ENCODE measurements at places on chromosomes 4 and X.

DNA sequence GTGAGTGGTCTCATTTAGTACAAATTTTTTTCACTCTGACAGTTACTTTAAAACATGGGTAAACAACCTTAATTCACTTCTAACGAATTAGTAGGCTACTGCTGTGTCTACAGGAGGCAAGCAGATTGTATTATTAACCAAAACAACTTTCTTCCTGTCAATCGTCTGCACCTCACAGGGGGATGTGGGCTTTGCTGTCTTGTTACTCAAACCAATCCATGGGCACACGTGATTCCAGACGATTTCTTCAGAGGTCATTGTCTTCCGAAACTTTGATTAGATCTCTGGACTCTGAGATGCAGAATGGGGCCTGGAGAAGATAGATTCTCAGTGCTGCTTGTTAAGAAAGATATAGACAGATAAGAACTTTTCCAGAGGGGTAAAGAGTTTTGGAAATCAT is 327.8 kb downstream of the DHX15 start:
- DNase-seq = no peak

DNA sequence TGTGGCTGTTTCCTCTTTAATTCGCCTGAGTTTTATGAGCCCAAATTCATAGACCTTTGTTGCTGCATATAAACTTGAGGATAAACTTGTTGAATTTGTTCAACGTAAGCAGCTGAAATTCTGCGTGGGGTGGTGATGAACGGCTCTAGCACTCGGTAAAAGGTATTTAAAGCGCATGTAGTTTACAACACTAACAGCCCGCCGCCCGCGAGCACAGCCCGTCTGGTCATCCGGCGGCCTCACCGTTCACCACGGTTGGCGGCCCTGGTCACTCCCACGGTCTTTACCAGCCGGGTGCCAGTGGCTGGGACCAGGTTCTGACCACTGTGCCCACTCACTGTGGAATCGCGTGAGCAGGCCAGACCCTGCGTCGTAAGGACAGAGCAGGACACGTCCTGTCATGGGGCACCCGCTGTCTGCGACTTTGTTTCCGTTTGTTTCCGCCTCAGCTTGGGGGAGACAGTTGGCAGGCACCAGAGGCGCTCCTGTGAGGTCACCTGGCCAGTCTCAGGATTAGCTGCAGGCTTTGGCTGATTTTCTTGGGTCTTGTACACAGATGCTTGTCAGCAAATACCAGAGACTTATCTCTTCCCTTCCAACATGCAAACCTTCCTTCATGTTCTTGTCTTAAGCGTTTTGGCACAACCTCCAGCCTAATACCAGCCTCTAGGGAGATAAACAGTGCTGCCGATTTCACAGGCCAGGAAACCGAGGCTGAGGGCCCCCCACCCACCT is 36.8 kb upstream of the SPON2 start:
- no peak for DNase-seq

DNA sequence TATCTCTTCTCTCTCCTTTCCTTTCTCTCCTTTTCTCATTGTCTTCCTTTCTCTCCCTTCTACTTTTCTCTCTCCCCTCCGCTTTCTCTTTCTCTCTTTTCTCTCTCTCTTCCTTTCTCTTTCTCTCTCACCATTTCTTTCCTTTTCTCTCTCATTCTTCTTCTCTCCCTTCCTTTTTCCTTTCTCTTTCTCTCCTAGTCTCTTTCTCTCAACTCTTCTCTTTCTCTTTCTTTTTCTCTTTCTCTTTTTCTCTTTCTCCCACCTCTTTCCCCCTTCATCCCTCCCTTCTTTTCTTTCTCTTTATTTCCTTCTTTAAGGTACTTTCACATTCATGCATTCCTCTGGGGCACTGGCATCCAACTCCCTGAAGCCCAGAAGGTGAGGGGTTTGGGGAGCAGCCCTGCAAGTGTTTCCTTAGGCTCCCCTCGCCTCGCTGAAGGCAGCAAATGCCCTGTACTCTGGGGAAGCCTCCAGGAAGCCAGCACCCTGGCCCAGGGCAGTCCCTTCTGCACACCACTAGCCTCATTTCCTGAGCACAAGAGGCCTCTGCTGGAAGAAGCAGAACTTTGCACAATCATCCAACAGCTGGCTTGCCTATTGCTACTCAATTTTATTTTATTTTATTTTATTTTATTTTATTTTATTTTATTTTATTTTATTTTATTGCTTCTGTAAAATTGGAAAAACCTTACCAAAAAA is 124.2 kb downstream of the NFKB1 start:
- peak; percentile 64 for DNase-seq

DNA sequence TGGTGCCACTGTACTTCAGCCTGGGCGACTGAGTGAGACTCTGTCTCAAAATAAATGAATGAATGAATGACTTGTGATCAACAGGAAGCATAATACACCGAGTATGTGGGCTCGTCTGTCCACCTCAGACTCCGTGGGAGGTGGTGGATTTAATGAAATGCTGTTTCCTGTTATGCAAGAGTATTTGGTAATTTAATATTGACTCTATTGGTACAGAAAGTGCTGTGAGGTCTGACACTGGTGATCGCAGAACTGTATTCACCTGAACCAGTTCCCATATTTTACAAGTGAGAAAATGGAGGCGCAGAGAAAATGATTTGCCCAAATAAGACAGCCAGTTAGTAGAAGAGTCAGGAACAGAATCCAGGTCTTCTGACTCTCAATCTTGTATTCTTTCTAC is 423.3 kb downstream of the RAPGEF2 start:
- no peak for DNase-seq

- DNase-seq = peak; percentile 81
Measured at GRCh38 chr4:130563185-130563888, 1467.4 kb downstream of the C4orf33 start.

DNA sequence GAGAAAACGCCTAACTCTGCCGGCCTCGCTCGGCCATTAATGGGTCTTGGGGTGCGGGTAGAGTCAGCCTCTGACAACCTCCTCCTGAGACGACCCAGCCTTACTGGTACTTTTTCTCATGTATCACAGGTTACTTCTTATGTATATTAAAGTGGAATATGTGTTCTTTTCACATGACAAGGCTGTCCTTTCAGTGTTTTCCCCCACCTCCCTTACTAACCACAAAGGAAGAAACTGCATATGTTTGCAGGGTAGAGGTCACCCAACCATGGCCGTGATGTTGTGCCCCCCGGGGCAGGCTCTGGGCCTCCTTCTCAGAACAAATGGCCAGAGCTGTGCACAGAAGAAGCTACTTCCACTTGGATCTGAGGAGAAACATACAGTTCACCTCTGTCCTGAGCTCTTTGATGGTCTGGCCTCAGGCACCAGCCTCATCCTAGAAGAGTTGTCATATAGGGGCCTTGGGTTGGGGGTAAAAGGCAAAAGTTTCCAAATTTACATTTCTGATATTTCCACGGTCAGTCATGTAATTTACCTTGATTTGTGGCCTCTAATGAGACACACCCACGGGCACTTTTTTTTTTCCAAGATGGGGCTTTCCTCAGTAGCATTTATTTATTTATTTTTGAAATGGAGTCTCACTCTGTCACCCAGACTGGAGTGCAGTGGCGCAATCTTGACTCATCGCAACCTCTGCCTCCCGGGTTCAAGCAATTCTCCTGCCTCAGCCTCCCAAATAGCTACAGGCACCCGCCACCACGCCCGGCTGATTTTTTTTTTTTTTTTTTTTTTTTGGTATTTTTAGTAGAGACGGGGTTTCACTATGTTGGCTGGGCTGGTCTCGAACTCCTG is 1.9 kb downstream of the SOWAHD start:
- DNase-seq = no peak

- no peak for DNase-seq
Measured at GRCh38 chrX:151870602-151871001, 42.1 kb upstream of the MAGEA4 start.

DNA sequence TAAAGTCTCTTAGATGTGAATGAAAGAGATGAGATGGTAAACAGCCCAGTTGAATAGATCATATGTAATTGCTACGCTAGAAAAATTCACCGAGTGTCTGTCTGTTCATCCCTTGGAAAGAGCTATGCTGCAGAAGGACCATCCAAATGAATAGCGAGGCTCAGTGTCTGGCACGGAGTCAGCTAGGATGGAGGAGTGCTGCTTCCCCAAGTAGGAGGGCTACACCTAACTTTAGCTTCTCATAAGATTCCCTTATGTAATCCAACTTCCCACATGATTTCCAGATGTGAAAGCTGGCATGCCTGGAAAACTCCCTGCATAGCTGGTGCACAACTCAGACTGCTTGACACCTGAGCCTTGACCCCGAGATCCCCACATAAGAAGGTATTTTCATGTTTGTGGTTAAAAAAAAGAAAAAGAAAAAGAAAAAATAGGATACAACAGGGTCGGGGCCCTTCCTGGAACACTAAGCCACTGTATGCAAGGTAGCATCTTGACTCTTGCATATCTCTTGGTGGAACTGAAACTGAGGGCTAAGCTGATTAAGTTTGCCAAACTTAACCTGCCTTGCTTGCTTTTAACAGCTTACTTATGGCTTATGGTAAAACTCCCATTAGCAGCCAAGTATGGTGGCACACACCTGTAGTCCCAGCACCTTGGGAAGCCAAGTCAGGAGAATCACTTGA is 82.3 kb downstream of the FREM3 start:
- no peak for DNase-seq

GRCh38 chr4:182649698-182650477 is 267.3 kb downstream of the DCTD start:
- peak; percentile 34 for DNase-seq

DNA sequence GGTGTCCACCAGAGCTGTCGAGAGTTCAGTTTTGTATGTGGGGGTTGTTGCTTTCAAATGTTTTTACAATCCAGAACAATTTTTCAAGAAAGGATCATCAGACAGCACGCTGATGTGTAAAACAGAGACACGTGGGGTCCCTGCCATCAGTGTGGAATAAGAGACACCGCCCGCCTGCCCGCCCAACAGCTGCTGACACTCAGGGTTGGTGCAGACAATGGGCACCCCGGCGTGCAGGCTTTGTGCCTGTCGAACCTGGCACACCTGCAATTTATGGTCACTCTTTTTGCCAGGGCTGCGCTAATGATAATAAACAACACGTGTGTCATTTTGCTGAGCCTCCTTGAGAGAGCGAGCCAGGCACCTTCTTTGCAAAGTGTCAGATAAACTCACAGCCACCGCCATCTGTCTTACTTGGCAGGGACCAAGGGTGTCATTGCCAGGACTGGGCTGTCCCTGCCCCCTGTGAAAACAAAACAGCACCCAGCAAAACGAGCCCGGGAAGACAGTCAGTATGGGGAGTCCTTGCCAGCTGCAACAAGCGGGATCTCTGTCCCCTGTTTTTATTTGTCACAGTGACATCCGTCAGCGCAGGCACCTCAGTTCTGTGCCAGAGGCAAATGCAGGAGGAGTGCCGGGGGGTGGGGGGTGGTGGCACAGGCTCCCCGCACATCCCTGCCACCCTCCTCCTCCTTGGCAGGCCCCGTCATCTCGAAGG is 69.1 kb downstream of the PSAPL1 start:
- DNase-seq = no peak

DNA sequence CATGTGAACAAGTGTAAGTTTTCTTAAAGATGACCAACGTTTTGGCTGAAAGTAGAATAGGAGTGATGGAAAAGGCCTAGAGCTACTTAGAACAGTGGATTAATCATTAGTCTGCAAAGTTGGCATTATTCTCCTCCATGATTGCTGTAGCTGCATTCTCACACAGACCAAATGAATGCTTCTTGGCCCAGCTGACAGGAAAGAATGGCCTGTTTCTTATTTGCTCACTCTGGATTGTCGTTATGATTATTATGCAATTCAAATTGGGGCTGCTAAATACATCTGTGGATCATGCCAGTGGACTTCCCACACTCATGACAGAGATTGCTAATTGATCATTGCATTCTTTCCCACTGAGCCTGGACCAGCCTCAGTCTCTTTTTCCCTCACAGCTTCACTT is 285.0 kb downstream of the STIM2 start:
- no peak for DNase-seq

DNA sequence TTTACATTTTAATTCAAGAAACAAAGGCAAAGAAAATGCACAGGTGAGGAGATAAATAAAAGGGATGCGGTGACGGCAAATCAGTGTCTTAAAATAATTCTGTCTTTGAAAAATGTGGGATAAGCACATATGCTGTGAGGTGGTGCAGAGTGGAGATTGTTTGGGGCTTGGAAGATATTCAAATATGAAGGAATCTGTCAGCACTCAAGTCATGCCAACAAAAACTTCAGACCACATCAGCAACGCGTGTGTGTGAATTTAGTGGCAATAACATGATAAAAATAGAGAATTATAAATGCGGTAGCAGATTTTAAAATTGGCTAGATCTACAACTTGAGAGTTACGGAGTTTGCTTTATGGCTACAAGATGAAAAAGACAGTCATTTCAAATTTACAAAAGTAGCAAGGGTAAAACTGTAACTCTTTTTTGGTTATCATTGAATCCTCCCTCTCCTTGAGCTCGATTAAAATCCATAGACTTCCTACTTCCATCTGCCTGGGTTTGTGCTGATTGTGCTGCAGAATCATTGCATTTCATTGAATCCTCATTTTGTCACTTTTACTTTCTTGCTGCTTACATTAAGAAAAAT is 71.5 kb upstream of the VCX2 start:
- no peak for DNase-seq

DNA sequence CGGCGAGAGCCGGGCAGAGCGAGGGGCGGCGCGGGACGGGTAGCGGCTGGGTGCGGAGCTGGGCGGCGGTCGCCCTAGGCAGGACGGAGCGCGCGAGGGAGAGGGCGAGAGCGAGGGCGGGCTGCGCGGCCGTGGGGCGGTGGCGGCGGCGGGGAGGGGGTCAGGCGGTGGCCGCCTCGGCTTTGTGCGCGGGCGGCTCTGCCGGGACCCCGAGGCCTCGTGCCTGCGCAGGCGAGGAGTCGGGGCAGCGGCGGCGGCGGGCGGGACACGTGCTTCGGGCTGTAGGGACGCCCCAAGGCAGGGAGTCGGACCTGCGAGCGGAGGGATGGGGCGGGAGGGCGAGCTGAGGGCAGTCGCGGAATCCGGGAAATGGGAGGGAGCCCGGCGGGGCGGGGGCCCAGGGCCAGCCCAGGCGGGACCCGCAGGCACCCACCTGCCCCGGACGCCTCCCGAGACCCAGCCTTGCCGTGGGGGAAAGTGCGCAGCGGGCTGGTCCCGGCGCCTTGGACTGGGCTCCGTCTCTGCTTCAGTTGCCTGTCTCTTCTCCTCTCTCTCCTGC is 465 bp downstream of the BMPR1B start:
- DNase-seq = peak; percentile 81

GRCh38 chr4:8267077-8267476 is 2.5 kb upstream of the HTRA3 start:
- peak; percentile 80 for DNase-seq

GRCh38 chr4:101239665-101240064 is 107.7 kb downstream of the PPP3CA start:
- no peak for DNase-seq

DNA sequence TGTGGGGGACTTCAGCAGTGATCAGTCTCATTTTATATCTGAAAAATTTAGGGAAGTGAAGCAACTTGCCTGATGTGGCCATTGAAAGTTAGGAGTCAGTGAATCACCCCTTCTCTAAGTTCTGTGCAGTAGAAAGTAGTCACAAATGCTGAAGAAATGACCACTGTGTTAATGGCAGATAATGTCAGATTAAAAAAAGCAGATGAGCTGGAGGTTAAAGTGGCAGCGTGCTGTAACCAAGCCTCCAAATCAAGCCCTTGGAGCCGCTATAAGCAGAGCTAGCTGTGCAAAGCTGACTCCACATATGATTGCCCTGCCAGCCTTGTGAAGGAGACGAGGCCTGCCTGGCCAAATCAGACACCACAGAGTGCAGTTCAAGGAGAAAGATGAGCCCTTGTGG is 39.2 kb upstream of the PDE5A start:
- no peak for DNase-seq

- DNase-seq = no peak
Measured at GRCh38 chr4:83010111-83010521, 507 bp downstream of the LIN54 start.

Measured in H9 (cell line).